CD4-positive, alpha-beta T cell treated with Interleukin-15 for 1 hour (primary cell): ENCODE measurements at places on chromosomes 3 and 15.

DNA sequence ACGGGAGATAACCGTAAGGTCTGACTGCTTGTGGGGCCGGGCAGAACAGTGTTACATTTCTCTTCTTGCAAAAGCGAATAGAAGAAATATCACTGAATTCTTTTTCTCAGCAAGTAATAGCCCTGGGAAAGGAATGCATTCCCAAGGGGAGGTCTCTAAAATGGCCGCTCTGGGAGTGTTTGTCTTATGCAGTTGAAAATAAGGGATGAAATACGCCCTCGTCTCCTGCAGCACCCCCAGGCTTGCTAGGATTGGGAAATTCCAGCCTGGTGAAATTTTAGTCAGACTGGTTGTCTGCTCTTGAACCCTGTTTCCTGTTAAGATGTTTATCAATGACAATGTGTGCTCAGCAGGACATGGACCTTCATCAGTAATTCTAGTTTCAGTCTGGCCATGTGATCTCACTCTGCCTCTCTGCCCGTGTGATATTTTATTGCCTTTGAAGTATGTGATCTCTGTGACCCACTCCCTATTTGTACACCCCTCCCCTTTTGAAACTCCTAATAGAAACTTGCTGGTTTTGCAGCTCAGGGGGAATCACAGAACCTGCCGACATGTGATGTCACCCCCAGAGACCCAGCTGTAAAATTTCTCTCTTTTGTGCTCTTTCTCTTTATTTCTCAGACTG, 715.6 kb downstream of the ROBO1 start:
- DNase-seq: no peak

GRCh38 chr3:37531066-37531720, 330.5 kb upstream of the CTDSPL start:
- no peak for DNase-seq

DNA sequence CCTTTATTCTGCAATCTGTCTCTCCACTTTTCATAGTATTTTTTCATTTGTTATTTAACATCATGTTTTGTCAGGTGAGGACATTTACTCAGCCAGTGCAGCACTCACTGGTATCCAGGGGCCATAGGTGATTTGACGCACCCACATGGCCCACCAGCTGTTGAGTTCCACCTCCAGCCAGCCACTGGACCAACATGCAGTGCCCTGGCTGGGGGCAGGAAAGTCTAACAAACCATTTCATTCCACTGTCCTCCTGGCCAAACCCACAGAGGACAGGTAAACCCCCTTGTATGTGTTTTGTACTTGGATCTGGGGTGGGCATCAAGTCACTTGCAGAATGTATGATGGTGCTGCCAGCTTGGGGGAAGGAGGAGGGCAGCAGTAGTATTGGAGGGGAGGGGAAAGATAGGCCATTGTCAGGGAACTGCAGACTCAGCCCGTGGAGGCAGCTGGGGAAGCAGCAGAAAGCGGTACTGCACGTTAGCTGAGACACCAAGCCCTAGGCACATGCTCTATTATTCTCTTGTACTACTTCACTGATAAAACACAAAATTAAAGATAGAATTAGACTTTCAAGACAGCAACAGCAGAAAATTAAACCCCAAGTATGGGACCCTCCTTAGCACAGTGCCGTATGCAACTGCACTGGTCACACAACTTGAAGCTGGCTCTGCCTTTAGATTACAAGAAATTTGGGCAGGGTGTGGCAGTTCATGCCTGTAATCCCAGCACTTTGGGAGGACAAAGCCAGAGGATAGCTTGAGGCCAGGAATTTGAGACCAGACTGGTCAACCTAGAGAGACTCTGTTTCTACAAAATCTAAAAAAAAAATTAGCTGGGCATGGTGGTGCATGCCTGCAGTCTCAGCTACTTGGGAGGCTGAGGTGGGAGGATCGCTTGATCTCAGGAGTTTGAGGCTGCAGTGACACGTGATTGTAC, 15.4 kb upstream of the RPL24 start:
- no peak for DNase-seq

DNA sequence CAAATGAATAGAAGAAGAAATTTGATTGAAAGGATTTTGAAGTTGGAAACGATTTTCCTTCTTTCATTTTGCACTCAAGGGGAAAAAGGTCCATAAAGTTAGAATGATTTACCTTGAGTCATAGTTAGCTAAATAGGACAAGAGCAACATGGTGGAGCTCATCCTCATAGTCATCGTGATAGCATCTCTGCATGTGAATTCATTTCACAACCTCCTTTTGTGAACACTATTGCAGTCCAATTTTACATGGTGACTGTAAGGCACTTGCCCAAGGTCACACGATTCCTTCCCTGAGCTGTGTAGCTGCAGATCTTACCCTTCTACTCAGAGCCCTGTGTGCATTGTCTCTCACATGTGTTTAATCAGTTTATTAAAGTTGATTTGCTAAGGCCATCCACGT, 359.8 kb upstream of the C2CD4B start:
- no peak for DNase-seq

DNA sequence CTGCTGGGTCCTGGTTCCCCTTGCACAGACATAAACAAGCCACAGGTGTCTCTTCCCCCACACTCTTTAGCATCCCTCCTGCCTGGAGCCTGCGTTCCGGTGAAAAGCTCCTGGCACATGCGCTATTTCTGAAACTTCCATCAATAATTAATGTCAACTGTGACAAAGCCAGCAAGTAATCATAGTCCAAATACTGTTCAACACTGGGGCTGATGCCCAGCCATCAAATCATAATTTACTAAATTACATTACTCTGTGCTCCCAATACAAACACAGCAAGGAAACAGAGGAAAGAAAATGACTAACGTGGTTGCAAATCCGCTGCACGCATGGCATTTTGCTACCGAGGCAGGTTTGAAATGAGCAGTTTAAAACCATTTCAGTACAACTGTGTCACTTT, 294.7 kb downstream of the ERC2 start:
- DNase-seq: no peak

DNA sequence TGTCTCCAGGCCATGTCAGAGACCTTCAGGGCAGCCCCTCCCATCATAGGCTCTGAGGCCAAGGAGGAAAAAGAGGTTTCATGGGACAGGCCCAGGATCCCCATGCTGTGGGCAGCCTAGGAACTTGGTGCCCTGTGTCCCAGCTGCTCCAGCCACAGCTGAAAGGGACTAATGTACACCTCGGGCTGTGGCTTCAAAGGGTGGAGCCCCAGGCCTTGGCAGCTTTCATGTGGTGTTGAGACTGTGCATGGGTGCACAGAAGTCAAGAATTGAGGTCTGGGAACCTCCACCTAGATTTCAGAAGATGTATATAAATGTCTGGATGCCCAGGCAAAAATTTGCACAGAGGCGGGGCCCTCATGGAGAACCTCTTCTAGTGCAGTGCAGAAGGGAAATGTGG, 6.6 kb upstream of the SSR3 start:
- no peak for DNase-seq

DNA sequence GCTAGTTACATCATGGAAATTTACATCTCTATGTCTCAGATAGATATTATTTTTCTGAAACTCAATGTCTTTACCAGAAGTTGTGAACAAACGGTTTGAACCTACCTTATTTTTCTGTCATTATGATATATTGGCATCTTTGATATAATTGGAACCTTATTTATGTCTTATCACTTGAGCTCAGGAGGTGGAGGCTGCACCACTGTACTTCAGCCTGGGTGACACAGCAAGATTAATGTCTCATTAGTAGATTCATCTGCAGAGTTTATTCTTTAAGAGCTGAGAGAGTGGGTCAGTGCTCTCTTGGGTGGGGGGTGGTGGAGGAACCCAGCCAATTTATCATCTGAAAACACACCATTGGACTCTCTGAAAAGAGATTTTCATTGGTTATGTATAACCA, 21.4 kb downstream of the SCG3 start:
- no peak for DNase-seq

DNA sequence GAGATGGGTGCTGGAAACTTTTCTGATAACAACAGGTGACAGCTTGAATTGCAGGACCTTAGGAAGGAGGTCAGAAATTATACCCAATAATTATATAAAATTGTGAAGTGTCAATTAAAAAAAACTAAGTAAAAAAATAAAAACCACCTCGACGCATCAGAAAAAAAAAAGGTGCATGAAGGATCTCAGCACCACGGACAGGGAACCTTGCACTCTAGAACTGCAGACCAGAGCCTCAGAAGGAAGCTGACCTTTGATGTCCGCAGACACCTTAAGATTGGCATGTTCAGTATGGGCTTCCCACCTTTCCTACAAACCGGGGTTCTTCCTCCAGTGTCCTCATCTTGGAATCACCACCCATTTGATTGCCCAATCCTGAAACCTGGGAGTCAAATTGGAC, 60.9 kb downstream of the SCN10A start:
- DNase-seq: no peak

GRCh38 chr3:129276385-129276784, 2.3 kb upstream of the HMCES start:
- peak; percentile 69 for DNase-seq

GRCh38 chr3:38120693-38121450, 16.1 kb downstream of the ACAA1 start:
- peak; percentile 15 for DNase-seq

GRCh38 chr15:42368096-42368495, 8.8 kb downstream of the CAPN3 start:
- DNase-seq: no peak

DNA sequence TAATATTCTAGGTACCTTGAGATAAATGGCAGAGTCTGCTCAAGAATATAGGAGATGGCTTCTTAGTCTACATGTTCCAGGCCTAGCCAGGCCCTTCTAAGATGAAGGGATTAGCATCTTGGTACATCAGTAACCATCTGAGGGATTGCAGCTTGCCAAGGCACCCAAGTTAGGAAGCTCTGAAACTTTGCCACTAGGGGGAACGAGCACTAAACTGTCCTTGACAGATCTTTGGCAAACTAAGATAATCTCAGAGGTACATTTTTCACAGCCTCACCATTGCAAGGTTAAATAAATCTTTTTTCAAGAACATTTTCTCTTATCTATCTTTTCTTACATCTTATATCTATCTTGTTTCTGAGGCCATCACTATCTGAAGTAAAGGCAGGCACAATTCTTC, 351.2 kb downstream of the RAP2B start:
- no peak for DNase-seq

DNA sequence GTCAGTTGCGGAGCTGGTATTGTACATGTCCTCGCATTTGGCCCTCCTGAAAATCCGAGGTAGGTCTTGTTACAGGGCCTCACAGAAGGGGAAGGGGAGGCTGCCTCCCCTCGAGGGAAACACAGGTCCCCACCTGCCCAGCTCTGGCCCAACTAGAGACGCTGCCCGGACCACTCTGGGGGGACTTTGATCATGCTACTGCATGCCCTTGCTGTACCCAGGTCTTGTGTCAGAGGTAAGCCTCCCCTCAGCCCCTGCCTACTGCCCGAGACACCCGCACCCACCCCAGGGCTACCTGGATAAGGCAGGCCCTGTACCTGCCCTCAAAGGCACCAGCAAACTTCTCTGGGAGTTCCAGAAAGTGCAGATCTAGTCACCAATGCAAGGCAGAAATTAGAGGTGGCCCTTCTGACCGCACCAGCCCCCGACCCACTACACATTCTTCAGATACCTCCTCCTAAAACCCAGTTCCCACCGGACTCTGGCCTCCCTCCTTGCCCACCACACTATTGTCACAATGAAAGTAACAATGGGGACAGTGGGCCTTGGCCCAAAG, 981 bp upstream of the SCAP start:
- no peak for DNase-seq

GRCh38 chr3:183249006-183249718, 3.9 kb upstream of the B3GNT5 start:
- DNase-seq: no peak

DNA sequence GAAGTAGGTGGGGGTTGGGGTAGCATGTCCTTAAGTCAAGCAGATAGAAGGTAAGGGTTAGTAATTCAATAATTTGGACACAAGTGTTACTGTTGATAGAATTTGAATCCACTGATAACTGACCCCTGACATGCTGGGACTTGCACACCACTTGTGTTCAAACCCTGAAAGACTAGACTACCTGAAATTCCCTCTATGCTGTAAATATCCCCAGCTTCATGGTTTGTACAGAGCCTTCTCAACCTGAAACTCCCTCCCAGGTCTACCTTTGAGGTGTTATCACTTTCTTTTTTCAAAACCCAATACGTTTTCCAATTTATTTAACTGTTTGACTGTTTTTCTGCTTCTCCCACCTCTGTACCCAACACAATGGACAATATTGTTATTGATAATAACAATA, 459.6 kb downstream of the NLGN1 start:
- DNase-seq: no peak

GRCh38 chr3:83802801-83803200, 1156.0 kb upstream of the CADM2 start:
- no peak for DNase-seq

- no peak for DNase-seq
These were observed 601.7 kb downstream of the SI start for GRCh38 chr3:164476631-164477030.

DNA sequence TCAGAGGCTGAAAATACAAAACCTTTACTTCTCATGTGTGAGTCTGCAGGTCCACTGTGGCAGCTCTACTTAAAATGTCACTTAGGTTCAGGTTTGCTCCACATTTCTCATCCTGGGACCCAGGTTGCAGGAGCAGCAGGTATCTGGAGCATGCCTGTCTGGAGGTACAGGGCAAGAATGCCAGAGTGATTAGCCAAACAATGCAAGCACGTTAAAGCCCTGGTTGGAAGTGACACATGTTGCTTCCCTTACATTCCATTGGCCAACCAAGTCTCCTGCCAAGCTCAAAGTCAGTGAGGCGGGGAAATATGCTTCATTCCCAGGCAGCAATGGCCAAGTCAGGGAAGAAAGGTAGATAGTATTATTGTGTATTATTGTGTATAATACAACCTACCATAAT, 76.8 kb upstream of the ARL6 start:
- no peak for DNase-seq

GRCh38 chr15:66291816-66292570, 1.4 kb upstream of the DIS3L start:
- no peak for DNase-seq

DNA sequence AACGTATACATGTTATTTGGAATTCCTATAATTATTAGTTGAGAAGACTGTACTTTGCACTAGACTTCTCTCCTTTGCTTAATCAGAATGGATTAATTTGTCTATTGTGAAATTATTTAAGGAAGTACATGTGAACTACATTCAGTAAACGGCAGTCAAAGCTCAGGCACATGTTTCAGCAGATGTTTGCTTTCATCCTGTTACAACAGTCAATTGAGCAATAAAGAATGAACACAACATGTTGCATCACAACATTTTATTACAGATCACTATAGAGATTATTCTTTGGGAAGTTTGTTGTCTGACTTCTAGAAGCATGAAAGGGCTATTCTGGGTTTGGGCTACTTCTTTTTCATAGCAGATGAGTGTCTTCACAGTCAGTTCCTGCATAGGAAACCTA, 39.2 kb downstream of the RAB27A start:
- peak; percentile 28 for DNase-seq

GRCh38 chr3:153165261-153165681, 3.2 kb downstream of the RAP2B start:
- no peak for DNase-seq
